ENCODE measurements at places on chromosomes 13 and 19.
A peak's percentile ranks its signal among the peaks of the same experiment; 100 is the strongest.

DNA sequence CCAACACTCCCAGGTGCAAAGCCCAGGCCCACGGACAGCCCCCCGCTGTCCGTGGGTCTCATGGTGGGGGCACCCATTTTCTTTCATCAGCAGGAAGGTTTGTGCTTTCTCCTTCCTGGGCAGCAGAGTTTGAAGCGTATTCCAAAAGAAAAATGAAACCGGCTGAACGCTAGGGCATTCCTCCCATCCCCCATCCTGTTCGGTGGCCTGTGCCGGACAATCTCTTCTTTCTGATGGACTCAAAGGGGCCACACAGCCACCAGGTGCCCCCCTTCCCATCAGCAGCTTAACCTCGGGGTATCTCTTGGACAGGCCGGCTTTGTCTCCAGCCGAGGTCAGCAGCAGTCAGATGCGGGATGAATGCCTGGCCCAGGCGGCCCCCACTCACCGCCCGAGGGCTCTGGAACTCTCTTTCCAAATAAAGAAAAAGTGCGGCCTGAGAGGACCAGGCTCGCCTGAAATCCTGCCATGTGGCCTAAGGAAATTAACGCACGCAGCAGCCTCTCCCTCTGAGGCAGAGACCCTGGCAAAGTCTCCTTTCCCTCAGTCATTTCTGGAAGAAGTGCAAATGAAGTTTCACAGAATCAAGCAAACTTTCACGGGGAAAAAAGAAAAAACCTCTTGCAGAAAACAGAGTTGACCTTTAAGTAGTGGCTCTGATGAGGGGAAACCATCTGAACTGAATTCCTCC lies 67.8 kb downstream of the RASA3 start:
- DNase-seq, result peak; percentile 30

- DNase-seq, result no peak
Observed at GRCh38 chr19:49065905-49066512, 1.4 kb upstream of the NTF4 start.

DNA sequence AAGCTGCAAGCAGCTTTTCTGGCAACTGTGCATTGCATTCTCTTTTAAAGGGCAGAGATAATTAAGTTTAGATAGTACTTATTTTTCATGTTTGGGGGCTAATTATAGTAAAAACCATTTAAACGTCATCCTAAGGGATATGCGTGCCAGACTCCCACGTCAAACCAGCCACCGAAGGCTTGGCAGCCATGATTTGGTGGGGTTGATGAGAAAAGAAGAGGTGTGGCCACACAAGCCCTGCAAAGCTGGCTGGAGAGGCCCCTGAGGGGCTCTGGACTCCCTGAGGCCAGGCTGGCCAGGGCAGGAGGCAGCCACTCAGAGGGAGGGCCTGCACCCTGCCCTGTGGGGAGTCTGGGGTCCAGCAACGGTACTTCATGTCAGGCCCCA lies 17.5 kb downstream of the PEPD start:
- DNase-seq, result no peak

DNA sequence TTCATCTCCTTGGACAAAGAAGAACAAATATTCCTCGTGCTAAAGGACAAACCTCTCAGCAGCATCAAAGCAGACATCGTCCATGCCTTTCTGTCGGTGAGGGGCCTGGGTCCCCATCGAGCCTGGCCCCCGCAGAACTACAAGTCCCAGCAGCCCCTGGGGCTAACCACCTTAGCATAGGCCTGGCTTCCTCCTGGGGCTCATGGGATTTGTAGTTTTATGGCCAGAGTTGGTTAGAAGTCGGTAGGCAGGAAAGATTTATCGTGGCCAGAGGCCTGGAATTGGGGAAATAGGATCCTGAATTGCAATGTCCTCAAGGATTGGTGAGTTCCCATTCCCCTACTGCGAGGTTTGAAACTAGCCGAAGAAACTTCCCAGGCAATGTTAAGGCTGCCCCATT lies 19.6 kb downstream of the TMEM150B start:
- DNase-seq, result no peak

DNA sequence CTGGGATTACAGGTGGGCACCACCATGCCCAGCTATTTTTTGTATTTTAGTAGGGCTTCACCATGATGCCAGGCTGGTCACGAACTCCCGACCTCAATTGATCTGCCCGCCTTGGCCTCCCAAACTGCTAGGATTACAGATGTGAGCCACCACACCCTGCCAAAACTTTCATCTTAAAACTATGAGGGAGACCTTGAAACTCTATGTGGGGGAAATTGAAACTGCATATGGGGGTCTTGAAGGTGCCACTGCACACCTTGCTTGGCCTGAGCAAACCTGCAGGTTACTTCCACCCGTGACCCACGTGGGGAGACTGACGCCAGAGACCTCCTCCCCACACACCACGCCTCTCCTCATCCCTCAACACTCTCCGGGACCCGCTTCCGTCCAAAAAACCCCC lies 15.6 kb downstream of the CILP2 start:
- no peak for DNase-seq

GRCh38 chr13:105445796-105446195 lies 1089.7 kb downstream of the EFNB2 start:
- DNase-seq, result no peak

GRCh38 chr19:40805258-40805868 lies 6.4 kb downstream of the EGLN2 start:
- no peak for DNase-seq
